ENCODE measurements at places on chromosomes 4 and X.

GRCh38 chrX:20680998-20681397 is 414.3 kb upstream of the RPS6KA3 start:
- no peak for DNase-seq

DNA sequence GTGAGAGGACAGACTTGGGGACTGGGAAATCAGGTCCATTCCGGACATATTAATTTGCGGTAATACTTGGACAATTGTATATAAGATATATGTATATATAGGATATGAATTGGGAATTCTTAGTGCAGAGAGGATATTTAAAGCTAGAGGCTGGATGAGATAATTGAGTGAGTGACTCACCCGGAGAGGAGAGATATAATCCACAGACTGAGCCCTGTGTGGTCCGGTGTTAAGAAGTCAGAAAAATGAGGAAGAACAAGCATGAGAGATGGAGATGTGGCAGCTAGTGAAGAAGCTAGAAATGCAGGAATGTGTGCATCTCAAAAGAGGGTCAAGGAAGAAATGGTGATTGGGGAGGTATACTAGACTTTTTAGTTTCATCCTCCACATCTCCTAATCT is 336.2 kb downstream of the SLC7A11 start:
- DNase-seq = no peak

- DNase-seq = no peak
Observed at GRCh38 chr4:21765810-21766407, 182.7 kb downstream of the KCNIP4 start.

DNA sequence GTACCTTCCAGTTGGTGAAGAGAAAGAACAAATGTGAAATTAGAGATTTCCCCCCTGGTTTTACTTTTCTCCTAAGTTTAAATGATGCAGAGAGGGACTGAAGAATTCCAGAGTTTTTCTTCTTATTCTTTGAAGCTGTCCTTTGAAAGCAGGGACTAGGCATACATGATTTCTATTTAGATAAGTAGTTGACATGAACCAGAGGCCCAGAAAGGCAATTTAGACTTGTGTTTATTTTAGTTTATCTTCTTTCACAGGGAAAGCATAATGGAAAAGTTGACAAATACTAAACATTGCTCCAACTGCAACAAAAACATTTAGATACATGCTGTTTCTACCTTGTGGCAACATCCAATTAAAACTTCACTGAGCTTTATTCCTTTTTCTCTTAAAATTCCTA is 32.0 kb downstream of the PTPN13 start:
- no peak for DNase-seq

DNA sequence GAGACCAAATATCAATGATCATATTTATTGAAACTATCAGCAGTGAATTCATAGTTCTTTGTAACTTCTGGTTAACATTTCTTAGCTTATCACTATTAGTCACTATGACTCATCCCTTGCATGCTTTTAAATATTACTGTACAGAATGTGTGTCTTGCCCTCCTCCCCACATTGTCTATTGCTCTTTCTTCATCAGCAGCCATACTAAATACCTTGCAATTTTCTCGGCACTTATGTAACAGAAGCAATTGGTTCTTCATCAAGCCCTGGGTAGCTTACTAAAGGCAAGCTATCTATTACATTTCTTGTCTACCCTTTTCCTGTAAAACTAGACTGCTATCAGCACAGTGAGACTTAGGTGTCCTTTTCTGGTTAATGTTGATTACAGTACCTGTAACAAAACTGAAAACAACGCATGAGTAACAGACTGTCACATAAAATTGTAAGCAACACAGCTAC is 8.2 kb downstream of the KLHL4 start:
- no peak for DNase-seq

DNA sequence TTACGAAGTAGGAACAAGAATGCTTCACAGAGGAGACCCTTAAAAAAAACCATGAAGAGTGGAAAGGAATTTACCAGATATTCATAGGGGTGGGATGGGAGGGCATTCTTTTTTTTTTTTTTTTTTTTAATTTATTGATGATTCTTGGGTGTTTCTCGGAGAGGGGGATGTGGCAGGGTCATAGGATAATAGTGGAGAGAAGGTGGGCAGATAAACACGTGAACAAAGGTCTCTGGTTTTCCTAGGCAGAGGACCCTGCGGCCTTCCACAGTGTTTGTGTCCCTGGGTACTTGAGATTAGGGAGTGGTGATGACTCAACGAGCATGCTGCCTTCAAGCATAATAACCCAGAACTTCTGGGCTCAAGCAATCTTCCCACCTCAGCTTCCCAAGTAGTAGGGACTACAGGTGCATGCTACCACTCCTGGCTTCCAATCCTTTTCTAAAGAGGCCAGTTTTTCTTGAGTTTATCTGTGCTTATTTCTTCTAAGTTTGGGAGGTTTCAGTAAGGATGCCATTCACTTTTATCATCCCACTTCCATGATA is 65.9 kb upstream of the OGT start:
- no peak for DNase-seq

DNA sequence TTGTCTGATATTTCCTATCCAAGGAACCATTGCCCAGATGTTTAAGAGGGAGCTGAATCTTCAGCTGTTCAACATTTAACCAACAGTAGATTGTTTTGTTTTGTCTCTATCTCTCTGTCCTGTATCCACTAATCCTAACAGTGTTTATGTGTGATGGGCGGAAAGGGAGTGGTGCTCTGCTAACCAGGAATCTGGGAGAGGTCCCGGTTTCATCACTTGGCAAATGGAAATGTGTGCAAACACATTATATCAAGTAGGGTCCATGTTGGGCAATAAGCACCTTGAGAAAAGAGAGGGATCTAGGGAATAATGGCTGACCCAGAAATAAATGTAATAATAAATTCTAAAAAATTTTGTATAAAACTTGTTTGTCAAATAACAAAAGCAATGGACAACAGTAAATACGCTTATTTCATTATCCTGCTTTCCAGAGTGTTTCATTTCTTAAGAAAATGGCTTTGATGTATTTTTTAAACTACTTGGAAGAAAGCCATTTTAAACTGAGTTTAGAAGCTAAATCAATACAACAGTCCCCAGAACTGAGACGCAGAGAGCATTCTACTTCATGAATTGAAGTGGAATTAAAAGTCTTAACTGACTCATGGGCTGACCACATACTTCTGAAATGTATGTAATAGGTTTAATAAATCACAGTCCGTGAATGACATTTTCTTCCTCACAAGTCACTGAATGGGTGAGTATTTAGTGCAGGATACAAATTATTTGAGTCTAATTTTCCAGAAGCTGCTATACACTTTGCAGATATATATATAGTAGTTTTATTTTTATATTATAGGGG is 55.8 kb downstream of the EMCN start:
- DNase-seq = no peak

DNA sequence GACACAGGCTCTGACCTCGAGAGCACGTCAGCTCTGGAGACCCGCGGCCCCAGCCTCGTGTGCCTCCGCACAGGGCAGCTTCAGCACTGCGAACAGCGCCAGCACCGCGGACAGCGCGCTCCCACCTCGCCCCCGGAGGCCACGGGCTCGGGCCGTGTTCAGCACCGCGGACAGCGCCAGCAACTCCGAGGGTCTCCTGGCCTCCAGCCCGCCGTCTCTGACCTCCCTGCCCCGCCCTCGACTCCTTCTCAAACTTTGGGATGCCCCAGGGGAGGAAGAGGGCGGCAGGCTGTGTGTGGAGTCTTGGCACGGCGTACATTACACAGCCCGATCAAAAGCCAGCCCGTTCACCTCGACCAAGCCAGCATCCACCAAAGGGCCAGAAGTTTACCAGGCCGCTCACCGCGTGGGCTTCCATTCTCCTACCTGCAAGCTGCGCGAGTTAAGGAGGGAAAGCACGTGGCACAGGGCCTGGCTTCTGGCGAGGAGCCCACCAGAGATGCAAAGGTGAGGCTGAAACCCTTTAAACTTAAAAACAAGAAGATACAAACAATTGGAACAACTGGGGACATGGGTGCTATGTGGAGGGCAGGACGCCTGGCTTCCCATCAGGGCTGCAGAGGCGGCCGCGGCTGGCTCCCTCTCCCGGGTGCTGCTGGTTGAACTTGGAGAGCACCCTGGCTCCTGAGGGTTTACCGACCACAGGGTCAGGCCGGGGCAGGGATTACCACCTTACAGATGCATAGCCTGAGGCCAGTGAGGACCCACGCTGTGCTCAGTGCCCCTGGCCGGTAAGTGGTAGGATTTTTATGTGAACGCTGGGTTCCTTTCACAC is 4.5 kb upstream of the NKX1-1 start:
- peak; percentile 21 for DNase-seq

DNA sequence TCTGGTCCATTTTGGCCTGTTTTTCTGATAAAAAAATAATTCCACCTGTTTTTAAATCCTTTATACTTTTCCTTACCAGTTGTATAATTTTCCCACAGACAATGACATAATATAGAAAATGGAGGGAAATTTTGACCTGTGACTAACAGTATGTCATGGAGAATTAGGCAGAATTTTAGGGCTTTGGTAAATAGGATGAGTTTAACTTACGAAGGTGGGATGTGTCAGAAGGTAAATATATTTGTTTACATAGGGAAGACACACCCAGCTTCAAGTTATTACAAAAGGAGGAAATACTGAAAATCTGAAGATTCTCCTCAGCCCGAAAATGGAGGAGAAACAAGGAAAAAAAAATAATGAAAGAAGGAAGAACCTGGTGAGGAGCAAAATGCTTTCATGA is 64.6 kb upstream of the PPP3CA start:
- no peak for DNase-seq

- no peak for DNase-seq
Observed at GRCh38 chr4:148515248-148515647, 73.0 kb upstream of the NR3C2 start.

GRCh38 chr4:78057135-78057599 is at the start of gene FRAS1:
TSS of gene FRAS1 (plus strand) at chr4:78057323. CDS start at chr4:78058010, 687 bp downstream.
- DNase-seq = no peak

GRCh38 chr4:83358410-83358809 is 23.8 kb upstream of the HPSE start:
- no peak for DNase-seq

GRCh38 chr4:115851918-115852766 is 738.7 kb upstream of the NDST4 start:
- DNase-seq = peak; percentile 3

- DNase-seq = no peak
Observed at GRCh38 chrX:22134681-22135080, 102.6 kb downstream of the PHEX start.

DNA sequence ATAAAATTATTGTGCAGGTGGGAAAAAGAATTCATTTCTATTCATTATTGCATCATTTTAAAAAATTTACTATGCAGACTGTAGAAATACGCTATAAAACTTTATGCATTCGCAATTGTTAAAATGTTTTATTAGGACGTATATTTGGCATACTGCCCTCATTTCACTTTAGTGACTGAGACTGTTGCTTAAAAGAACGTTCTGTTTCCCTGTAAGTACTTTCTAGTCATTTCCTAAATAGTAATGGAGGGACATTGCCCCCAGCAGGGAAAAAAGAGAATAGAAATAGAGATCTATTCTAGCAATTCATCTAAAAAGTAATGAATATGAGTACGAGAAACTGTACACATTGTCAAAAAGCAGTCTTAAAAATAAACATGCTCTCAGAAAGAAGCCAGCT is 1295.8 kb upstream of the TENM3 start:
- no peak for DNase-seq

GRCh38 chr4:152419809-152420208 is 116.1 kb downstream of the FBXW7 start:
- no peak for DNase-seq

DNA sequence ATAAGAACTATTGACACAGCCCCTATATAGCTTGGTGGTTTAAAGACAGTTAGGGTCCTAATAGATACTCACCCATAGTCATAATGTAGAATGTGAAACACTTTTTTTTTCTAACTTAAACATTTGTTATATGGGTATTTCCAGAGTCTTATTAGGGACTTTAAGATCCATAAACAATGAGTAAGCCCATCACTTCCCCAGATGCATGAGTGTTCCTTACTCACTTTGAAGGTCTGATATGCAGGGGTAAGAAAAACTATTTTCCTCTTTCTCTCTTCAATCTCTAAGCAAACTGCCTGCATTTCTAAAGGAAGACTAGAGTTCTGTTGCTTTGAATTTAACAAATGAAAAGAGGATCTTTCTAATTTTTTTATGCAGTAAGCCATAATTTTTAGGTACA is 443.6 kb upstream of the PITX2 start:
- DNase-seq = no peak

- no peak for DNase-seq
Observed at GRCh38 chr4:932713-933070, 432 bp downstream of the TMEM175 start.

GRCh38 chr4:98394134-98394533 is 132.9 kb downstream of the RAP1GDS1 start:
- no peak for DNase-seq

GRCh38 chr4:139986106-139986505 is 167.9 kb downstream of the MAML3 start:
- DNase-seq = no peak

GRCh38 chr4:10527438-10527837 is 70.2 kb upstream of the ZNF518B start:
- DNase-seq = no peak

- no peak for DNase-seq
Observed at GRCh38 chr4:85644061-85644460, 169.1 kb downstream of the ARHGAP24 start.

- no peak for DNase-seq
Observed at GRCh38 chr4:1477045-1477840, 71.0 kb upstream of the NKX1-1 start.

- no peak for DNase-seq
Observed at GRCh38 chrX:66150163-66150562, 13.9 kb upstream of the HEPH start.

DNA sequence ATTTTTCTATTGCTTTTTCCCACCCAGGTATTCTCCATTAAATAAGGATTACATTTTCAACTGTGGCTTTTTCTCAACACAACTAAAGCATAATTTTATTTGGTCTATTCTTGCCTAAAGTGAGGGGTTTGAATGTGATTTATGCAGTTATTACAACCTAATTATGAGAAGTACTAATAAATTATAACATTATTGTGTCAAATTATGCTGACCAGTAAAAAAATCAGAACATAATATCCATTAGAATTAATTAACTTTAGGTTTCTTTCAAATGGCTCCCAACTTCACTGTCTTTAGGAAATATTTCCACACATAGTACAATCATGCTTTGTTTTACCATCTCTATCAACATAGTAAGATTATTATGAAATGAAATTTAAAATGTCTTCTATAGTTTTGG is 1293.9 kb downstream of the FSTL5 start:
- no peak for DNase-seq

DNA sequence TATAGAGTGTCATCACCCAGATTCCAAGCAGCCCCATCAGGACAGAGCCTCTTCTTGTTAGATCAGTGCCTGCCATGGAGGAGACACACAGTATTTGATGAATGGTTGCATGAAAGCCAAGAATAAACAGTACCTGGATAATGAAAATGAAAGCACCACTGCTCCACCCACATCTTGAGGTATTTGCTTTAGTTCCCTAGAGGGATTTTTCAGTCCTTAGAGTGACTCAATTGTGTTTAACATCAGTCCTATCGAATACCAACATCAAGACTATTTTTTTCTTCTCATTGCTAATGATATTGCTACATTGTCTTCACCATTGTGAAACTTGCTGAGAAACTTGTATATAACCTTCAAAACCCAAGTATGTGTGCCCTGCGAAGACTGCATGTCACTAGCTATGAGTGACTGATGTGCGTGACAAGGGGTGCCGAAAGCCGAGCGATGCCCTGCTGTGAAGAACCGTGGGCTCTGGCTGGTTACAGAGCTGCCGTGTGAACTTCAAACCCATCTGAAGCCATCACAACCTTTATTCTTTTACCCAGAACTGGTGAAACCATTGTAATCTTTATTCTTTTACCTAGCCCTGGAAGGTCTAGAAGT is 211.3 kb upstream of the FAT1 start:
- DNase-seq = no peak

- no peak for DNase-seq
Observed at GRCh38 chr4:107444-108429, 16.6 kb upstream of the ZNF718 start.

All from CD4-positive, alpha-beta T cell treated with Interleukin-12 subunit alpha and Interleukin-12 subunit beta, for 1 hour (primary cell).